MG63 (cell line): ENCODE measurements at places on chromosomes 12 and 14. TPM values are rescaled to one million over a fixed set of nuclear protein-coding genes. Genes with fewer than 3 reads are reported as not detected.

TAS2R7 gene
- not detected in 2 replicates for total RNA-seq

DNA sequence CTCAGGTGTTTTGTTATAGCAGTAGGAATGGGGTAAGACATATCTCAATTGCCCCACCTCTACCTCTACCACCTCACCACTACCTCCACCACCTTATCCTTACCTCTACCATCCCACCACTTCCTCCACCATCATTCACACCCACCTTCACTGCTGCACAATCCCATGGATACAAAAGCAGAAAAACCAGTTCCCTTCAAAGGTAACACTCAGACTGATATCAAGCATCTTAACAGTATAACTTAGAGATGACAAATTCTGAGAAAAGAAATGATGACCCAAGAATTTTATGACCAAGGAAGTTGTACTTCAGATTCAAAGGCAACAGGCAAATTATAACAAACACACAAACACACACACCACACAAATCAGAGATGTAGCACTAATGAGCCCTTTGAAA, 189.4 kb downstream of the NUAK1 start:
- DNase-seq: no peak

DNA sequence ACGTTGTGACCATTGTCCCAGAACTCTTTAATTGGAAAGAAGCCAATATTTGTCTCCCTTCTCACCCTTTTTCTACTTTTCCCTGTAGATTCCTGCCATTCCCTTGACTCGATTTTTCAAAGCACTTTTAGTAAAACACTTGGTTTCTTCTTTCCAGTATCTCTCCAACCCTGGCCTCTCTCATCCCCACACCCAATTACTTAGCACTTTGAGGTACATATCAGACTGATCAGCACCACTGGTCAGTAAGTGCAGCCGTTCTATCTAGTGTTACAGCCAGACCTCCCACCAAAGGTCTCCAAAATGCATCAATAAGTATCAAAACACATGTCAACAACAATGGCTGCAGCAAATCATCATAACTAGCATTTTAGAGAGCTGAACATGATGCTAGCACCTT, 141.9 kb downstream of the BTG1 start:
- no peak for DNase-seq

GRCh38 chr12:7197841-7198240, 8.4 kb downstream of the PEX5 start:
- no peak for DNase-seq

DNA sequence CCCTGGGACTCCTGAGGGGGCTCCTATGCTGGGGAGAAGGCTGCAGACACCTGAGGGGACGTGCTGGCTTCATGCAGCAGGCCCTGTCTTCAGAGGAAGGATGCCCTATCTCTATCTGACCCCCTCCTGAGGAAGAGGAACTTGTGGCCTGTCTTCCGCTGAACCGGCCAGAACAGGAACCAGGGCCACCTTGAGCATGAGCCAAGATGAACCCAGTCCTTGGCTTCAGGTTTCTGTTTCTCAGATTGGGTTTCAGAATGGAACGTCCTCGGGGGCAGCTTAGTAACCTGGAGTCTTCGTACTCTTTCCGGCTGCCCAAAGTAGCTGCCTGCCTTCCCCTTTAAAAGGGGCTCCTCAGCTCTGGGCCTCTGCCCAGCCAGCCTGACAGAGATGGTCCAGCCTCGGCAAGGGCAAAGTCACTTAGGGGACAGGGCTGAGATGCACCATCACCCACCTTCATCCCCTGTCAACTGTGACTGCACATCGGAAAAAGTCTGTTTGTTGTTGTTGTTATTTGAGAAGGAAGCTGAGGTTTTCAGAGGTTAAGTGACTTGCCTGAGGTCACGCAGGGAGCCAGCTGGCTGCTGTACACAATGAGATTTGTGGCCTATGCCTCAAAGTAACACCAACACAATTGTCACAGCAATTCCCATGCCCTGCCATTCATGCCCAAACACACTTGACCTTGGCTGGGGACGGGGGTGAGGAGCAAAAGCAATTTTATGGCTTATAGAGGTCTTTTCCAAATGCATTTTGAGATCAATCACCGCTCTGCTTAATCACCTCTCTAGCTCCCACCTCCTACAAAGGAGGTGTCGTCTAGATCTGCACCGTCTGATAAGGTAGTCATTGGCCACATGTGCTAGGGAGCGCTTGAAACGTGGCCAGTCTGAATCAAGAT, 13.4 kb downstream of the ASB2 start:
- DNase-seq: peak; percentile 32

- no peak for DNase-seq
Observed at GRCh38 chr14:30297876-30298795, 260.8 kb upstream of the G2E3 start.

ARG2 gene
- total RNA-seq: 1.4 and 3.6 TPM in 2 replicates

DNA sequence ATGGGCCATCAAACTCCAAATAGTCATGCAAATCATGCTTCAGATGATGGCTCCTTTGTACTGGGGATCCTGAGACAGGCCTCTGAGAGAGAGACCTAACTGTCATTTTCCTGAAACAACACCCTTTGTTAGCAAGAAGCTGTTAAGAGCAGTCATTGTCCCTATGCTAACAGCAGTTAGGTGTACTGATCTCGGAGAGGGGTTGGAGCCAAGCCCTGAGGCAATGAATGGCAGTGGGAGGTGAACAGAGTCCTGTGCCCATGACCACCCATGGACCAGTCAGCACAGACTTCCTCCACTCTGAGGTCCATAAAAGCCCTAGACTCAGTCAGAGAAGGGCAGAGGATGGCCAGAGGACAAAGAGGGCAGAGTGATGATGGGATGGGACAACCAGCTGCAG, 747.6 kb upstream of the LRFN5 start:
- DNase-seq: no peak

DNA sequence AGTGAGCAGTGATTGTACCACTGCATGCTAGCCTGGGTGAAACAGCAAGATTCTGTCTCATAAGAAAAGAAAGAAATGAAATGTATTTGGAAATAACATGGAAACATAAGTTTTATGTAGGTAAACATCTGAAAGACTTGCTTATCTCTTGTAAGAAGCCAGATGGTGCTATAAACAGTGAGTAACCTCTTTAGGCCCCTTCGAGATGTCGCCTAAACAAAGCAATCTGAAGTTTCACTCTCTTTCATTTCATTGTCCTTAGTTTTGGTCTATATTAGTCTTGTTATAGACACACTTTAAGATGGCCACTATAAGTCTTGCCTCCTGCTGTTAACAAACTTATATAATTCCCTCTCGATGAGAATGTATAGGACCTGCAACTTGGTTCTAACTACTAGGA, 472.6 kb upstream of the ATP2B1 start:
- no peak for DNase-seq

DNA sequence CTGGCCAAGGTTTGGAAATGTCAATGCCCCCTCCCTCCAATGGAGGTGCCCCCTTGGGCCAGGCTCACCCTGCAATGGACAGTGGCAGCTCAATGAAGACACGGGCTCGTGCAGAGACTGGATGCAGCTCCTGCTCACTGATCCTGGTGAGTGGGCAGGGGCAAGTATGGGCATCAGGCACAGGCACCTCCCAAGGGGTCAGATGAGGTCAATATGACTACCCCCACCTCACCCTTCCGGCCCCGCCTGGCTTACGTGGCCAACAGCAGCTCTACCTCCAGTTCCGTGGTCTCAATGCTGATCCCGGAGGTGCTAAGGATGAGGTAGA, 13.6 kb downstream of the ITGA7 start:
- DNase-seq: no peak

- DNase-seq: no peak
Observed at GRCh38 chr14:98489115-98489514, 782.9 kb downstream of the BCL11B start.

OR6C2 gene
- not detected in 2 replicates for total RNA-seq

DNA sequence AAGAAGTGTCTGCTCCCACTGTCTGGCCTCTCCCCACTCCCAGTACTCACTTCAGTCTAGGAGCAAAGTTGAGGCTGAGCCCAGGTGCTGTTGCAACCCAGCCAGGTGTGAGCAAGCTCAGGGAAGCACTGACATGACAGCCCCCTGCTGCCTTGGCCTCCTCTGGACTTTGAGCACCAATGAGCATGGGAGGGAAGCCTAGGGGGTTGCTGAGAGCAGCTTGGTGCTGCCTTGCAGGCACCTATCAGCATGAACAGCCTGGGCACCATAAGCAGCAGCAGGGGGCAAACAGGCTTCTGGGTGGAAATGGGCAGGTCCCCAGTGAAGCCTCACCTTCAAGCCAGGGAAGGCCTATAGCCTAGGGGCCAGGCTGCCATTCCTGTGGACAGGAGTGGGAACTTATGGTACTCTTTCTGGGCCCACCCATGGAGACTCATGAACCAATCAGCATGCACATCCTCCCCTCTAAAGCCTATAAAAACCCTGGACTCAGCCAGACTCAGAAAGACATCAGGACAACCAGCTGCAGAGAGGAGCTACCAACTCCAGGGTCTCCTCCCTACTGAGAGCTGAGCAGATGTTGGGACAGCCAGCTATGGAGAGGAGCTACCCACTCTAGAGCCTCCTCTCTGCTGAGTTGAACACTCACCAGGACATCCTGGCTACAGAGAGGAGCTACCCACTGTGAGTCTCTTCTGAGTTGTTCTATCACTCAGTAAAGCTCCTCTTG, 49.3 kb downstream of the EGLN3 start:
- no peak for DNase-seq

SYNE2 gene
- 2.6 and 8.2 TPM in 2 replicates for total RNA-seq

- no peak for DNase-seq
Observed at GRCh38 chr14:71620401-71620800, 311.8 kb upstream of the RGS6 start.

DNA sequence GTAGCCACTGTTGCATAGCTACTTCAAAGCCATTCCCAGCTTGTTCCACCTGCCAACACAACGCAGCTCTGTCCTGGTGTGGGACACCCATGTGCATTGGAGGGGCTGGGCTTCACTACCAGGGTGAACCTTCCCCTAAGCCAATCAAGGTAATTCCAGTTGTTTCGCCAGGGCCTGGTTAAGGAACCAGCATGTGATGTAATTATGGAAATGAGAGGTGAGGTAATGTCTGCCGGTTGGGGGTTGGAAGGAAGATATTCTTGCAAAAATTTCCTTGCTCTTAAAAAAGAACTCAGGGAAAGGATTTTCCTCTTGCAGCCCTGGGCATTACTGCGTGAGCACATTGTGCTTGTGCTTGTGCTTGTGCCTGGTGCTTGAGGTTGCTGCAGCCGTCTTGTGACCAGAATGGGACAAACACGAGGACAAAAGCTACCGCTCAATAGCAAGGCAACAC, 14.9 kb downstream of the TUBA1C start:
- no peak for DNase-seq

GRCh38 chr14:80787876-80788275, 153.7 kb downstream of the CEP128 start:
- DNase-seq: no peak

OAS3 gene
- 8.6 and 12.5 TPM in 2 replicates for total RNA-seq

DNA sequence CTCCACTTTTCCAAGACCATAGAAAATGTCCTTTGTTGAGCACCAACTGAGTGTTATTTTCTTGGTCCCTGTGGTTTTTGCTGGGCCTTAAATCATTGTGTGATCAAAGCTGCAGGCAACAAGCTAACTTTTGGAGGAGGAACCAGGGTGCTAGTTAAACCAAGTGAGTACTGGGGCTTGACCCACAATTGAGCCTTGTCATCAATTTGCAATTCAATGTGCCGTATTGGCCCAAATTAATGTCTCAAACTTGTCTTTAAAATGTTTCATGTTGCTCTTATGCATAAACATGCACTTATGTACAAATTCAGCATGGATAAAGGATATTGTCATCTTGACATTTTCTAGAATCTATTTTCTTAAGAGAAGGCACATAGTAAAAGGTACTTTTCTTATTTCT, 62.3 kb downstream of the DAD1 start:
- DNase-seq: no peak

CTSG gene
- total RNA-seq: not detected in 2 replicates

- no peak for DNase-seq
Observed at GRCh38 chr14:41799817-41800216, 193.1 kb downstream of the LRFN5 start.

DNA sequence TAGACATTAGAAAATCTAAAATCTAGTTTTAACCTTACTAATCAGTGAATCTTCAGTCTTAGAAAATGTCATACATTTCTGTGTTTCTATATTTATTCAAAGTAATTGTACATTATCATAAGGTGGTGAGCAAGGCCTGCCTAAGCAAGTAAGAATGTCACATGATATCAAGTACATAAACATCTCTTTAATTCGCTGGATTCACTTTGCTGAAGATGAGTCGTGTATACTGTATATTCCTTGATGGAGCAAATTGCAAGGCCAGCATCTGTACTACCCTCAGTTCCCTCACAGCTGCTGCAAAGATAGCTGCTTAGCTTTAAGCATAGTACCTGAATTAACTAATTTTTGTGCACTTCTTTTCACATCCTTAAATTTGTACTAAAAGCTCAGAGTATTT, 8.5 kb upstream of the AK7 start:
- no peak for DNase-seq
